ENCODE measurements at places on chromosomes 2 and 18. TPM values are rescaled to one million over a fixed set of nuclear protein-coding genes. Genes with fewer than 3 reads are reported as not detected.

The FAM124B gene
- total RNA-seq, result 0.45 TPM

The BMP10 gene
- not detected for total RNA-seq

The KCNG2 gene
- total RNA-seq, result not detected

The LAMA3 gene
- 0.11 TPM for total RNA-seq

The PLEKHH2 gene
- not detected for total RNA-seq

The CKAP2L gene
- 26.8 TPM for total RNA-seq

The GAD1 gene
- total RNA-seq, result not detected

The LOXL3 gene
- total RNA-seq, result 2.7 TPM

The ERBB4 gene
- not detected for total RNA-seq
